ENCODE measurements at places on chromosomes 3 and 15.

DNA sequence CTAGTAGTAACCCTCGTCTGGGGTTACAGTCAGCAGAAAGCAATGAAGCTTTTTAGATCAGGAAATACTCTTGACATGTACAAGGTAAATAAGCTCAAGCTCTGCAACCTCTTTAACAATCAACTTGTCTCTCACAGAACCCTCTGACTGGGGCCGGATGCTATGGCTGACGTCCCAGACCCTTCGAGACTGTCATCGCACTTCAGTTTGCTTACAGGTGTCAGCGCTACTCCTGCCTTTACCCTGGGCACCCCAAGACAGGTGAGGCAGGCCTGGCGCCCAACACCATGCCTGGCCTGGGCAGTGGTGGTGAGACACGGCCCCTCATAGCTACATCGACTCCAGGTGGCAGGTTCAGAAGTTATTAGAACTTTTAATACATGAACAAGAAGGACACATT is 30.6 kb downstream of the LRRFIP2 start:
- no peak for DNase-seq

- DNase-seq = no peak
These were observed 3.2 kb downstream of the MGLL start for GRCh38 chr3:127819086-127819485.

- no peak for DNase-seq
These were observed 124.0 kb upstream of the GOLGA6L4 start for GRCh38 chr15:84111575-84111974.

DNA sequence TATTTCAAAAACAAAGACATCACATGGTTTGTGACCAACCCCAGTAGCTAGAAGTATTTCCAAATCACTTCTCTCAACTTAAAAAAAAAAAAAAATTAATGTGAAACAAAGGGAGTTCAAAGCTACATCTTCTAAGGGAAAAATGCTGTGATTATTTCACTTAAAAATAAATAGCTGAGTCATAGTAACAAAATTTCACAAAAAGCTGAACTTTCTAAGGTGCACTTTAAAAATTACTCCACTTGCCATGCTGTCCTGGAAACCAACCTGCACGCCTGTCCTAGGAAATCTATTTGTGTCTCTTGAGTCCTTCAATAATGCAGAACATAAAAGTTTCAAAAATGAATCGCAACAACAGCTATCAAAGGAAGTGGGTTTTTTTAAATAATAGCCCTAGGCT is 1.8 kb downstream of the ACAP2 start:
- DNase-seq = no peak

DNA sequence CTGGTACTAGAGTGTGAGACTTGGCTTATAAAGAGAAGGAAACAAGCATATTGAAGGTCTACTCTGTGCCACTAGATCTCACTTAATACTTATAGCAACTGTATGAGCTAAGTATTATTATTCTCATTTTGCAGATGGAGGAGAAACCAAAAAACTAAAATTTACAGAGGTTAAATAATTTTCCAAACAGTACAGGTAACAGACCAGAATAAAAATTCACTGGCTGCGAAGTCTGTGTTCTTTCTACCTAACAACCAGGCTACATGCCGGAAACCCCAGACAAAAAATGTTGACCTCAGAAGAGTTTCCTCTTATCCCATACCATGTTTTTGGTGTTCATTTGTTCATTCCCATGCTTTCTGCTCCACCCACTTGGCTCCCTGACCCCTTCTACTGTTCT is 46.6 kb downstream of the CMSS1 start:
- DNase-seq = no peak

- DNase-seq = peak; percentile 77
These were observed 89.7 kb downstream of the AQP9 start for GRCh38 chr15:58227706-58228543.

DNA sequence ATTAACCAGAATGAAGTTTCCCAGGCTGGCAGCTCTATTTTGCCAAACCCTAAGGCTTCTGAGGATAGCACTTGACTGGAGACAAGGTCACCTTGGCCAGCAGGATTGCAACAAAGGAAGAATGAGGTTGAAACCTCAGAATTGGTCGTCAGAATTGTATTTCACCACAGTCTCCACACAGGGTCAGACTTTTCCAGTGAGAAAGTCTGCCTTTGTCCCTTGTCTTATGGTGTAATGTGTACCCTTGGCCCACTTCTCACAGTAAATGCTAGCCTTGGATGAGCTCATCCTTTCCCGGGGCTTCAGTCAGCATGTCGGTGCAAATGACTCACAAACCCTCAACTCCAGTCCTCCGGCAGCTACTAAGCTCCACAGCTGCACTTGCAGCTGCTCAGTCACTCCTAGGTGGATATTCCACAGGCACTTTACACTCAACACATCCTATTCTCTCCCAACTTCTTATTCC is 19.7 kb downstream of the SSR3 start:
- peak; percentile 96 for DNase-seq

DNA sequence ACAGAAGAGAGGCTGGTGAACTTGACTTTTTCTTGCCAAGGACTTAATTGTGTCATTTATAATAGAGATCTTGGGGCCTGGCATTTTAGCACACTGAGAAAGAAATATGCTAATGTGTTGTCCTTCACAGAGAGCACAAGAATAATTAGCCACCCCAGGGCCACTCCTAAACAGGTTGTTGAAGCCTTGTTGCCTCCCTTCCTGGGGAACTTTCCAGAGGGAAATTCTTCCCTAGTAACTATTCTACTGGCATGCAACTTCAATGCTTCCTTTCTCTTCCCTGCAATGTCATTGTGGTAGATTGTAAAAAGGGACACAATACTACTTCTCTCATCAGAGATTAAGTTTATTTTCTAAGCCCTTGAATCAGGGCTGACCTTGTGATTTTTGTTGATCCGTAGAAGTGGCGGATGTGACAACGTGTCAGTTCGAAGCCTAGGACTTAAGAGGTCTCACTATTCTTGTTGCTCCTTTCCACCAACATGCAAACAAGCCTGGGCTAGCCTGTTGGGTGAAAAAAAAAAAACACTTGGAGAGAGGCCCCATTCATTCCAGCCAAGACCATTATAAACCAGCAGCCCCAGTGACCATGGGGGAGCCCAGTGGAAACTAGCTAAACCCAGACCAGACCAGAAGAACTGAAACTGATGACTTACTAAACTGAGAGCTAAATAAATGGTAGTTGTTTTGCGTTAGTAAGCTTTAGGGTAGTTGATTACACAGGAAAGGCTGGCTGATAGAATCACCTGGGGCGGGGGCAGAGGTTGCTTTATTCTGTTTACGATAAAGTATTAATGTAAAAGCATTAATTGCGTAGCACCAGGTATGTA is 287.2 kb downstream of the SHQ1 start:
- no peak for DNase-seq

DNA sequence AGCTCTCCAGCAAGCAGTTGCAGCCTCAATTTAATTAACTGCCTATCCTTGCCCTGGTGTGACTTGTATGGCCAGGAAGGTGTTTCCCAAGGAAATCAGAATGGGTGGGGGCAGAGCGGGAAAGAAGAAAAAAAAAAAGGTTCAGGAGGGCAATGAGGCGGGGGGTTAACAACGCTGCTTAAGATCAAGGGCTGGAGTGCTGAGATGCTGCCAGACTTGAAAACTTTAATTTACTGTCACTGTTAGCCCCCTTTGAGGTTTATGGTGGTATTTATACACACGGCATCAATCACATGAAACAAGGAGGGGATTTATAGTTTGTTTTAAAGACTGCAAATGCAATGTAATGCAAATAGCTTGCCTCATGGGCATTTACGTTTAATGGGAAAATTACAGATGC is 319.4 kb upstream of the NR2F2 start:
- no peak for DNase-seq

DNA sequence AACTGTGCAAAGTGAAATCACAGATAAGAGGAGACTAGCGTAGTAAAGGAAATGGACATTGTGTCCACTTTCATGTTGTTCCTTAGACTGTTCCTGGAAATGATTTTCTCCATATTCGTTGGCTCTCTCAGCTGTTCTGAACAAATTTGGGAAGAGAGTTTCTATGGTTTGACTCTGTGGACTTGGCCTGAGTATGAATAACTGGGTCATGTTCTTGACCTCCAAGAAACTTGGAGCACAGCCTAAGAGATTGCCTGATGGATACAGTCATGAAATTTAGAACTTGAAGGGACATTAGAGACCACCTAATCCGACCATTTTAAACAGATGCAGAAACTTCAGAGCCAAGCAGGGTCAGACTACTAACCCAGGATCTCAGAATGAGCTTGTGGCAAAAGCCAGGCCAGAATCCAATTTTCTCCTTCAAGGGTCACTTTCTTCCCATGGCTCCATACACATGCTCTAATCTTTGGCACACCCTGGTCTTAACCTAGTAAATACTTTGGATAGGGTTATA is 430.4 kb downstream of the RBMS3 start:
- DNase-seq = no peak

GRCh38 chr3:48267782-48268181 is 26.9 kb downstream of the ZNF589 start:
- DNase-seq = no peak

GRCh38 chr15:78915341-78916087 is 29.3 kb downstream of the CTSH start:
- no peak for DNase-seq

GRCh38 chr15:29922191-29922590 is 99.9 kb upstream of the TJP1 start:
- DNase-seq = no peak

DNA sequence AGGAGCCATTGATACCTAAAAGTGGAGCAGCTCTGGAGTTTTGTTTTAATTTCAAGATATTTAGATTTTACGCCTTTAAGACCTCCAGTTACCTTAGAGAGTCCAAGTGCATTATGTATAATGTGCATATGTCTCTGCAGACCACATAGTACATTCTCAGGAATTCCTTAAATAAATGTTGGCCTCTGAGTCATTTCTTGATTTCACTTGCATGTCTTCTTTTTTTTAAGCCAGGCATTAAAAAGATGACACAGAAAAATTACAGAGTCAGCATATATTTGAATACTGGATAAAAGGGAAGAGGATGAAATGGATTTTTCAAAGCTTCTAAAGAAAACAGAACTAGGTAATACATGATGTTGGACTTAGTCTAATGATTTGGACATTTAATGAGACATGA is 125.2 kb downstream of the TMCO5A start:
- DNase-seq = peak; percentile 82

DNA sequence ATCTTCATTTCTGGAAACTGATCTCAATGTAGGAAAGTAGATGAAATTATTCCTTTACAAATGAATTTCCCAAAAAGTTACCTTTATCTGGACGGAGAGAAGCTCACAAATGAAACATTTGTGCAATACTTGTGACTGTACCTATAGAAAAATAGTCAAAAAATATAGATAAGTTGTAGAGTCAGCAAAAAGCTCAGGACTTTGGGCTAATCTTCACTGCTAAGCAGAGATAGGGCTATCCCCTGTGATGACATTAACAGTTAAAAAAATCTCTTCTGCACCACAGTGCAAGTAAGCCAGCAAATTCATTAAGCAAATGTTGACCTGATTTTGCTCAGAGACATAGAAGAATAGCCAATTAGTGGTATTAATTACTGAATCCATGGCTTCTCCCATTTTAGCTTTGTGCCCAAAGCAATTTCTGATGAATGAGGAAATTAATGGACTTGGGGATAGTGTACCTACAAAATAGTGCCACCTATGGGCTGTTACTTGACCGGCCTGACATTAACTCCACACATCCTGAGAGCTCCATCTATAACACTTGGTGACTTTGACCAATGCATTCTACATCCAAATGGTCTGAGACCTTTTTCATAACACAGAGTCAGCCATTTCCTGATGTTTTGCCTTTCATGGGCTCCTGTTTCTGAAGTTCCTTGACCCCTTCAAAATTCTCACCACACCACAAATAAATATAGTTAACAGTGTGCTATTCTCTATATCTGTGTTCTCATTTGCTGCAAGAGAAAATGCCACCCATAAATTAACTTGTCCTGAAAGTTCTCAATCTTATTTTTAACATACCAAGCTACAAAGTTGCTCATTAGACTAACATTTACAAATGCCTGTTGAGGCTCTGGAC is 105.0 kb downstream of the SSR3 start:
- DNase-seq = peak; percentile 26

- DNase-seq = no peak
These were observed 936.1 kb downstream of the TUSC7 start for GRCh38 chr3:117645561-117646242.

DNA sequence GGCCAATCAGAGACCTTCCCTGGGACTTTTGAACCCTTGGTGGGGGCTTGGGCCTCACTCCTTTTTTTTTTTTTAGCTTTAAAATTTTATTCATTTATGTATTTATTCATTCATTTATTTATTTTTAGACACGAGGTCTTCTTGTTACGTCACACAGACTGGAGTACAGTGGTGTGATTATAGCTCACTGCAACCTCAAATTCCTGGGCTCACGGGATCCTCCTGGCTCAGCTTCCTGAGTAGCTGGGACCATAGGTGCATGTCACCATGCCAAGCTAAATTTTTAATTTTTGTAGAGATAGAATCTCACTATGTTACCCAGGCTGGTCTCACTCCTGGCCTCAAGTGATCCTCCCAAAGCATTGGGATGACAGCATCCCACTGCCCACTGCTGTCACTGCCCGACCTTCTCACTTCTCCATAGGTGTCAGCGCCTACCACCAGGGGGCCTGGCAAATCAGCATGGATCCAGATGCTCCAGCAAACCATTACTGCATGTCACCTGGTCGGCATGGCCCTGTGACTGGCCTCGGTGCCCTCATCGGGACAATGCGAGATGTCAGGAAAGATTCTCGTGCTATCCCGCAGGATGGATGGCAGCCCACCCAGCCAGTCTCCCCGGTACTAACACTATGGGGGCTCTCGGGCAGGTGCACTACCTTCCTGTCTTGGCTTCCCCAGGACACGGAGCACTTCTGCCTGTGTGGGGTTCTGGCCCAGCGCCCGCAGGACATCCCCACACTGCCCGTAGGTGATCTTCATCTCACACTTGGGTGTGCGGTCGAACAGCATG is 3.0 kb downstream of the MYL3 start:
- no peak for DNase-seq

- peak; percentile 6 for DNase-seq
These were observed 88.1 kb downstream of the RTP4 start for GRCh38 chr3:187456250-187456649.

DNA sequence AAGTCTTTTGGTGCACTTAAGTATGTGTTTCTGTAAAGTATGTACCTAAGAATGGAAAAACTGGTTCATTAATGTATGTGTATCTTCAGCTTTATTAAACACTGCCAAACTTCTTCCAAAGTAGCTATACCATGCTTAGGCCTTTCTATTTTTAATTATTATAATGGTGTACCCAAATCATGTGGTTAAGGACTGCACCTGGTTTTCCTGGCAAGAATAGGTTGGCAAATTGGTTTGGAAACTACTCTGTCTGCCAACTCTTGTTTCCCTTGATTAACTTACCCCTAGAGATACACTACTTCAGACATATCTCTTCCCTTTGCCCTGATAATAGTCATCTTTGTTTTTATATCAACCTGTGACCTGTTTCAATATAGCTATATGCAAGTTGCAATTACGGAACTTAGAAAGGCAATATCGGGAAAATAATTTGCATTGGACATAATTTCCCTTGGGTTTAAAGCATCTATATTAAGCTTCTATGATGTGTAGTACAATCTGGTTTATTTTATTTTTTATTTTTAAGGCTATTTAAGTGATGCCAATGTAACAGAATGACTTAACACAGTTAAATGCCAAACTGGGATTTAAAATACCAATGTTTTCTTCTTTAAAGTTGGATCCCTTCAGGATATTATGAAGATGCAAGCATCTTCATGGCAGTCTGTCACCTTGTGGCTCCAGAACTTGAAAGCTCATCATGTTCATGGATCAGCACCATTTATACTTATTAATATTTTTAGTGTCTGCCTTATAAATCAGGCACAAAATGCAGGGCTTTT is 40.6 kb upstream of the TMEM108 start:
- no peak for DNase-seq
